ENCODE measurements at places on chromosomes 1 and 21.

DNA sequence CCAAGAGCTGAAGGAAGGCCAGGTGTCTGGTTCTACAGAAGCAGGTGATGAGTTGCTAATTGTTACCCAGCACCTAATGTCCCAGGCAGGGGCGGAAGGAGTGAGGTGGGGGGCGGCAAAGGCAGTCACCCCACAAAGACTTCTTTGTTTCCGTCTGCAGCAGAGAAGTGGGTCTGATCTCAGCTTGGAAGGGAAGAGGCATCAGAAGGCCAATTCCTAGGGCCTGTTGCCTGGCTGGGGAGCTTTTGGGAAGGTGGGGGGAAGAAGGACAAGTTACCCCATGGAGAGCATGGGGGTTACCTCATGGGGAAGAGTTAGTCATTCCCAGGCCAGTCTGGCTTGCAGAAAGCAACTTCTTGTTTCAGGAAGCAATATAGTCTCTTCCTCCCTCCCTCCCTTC, 10.9 kb downstream of the IGSF21 start:
- DNase-seq: no peak

- no peak for DNase-seq
These were observed 430.6 kb upstream of the DAB1 start for GRCh38 chr1:57854436-57854835.

GRCh38 chr1:190478149-190479049, 735 bp upstream of the BRINP3 start:
- peak; percentile 22 for DNase-seq

DNA sequence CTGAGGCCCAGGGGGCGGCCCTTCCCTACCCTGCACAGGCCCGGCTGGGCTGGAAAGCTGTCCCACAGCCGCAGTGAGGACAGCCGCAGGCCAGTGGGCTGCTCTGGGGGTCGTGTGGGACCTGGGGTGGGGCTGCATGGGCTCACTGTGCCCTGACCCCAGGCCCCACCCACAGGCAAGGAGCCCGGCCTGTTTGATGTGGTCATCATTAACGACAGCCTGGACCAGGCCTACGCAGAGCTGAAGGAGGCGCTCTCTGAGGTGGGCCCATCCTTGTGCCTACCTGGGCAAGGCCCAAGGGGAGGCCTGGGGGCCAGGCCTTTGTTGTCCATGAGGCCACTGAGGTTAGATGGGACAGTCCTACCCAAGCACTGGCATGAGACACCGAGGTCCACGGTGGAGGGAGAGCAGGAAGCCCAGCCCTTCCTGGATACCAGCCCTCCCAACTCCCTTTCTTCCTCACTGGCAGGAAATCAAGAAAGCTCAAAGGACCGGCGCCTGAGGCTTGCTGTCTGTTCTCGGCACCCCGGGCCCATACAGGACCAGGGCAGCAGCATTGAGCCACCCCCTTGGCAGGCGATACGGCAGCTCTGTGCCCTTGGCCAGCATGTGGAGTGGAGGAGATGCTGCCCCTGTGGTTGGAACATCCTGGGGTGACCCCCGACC, 1.4 kb upstream of the GJC2 start:
- no peak for DNase-seq

DNA sequence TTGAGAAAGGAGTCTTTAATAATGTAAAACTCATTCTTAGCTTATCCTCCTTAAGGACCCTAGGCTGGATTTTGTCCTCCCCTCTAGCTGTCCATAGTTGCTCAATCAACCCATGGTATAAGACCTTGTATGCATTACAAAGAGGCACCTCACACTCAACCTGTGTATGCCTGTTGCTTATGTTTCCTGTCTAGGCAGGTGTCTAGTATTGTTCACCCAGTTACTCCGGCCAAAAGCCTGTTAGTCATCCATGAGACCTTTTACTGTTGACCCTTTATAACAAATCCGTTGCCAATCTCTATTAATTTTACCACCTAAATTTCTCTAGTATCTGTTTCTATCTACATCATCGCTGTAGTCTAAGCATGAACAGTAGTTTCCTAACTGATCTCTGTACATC, 3.7 kb downstream of the LYPLAL1 start:
- no peak for DNase-seq

DNA sequence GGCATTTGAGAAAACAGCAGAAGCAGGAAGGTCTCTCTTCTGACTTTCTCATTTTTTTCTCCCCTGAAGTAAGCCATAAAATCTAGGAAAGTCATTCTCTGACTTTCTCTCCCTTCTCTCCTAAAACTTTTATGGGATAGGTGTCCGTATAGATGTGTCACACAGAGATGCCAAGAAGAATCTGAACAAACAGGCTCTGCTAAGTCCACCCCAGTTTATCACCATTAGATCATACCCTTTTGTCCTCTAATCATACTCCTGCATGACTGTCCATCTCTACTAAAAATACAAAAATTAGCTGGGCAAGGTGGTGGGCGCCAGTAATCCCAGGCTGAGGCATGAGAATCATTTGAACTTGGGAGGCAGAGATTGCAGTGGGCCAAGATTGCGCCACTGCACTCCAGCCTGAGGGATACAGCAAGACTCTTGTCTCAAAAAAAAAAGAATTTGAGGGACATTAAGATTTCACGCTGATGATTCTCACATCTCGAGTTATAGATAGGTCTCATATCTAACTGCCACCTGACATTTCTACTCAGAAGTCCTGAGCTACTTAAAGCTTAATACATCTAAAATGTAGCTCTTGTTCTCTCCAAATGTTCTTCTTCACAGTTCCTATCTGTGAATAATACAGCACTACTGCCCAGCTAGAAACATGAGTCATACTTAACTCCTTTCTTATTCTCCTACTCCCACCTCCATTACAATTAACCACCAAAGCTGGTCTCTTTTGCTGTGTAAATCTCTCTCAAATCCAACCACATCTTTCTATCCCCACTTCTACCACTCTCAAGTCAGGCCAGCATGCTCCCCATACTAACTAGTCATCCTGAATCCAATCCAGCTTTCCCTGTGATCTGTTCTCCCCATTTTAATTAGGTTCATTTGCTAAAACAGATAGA, 47.7 kb downstream of the ZNF644 start:
- no peak for DNase-seq

DNA sequence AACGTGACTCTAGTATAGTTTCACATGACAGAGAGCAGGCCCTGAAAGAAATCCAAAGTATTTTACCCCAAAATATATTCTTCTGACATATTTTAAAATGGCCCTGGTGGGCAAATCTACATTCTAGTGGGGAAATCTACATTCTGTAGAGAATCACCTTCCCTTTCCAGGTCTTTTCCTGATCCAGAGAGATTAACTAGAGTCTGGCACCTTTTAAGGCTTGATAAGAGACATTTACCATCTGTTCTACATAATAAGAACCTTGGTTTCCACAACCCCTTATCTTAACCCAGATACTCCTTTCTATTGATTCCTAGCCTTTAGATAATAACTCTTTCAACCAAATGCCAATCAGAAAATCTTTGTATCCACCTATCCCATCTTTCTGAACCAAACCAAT, 17.0 kb upstream of the L1TD1 start:
- DNase-seq: no peak

DNA sequence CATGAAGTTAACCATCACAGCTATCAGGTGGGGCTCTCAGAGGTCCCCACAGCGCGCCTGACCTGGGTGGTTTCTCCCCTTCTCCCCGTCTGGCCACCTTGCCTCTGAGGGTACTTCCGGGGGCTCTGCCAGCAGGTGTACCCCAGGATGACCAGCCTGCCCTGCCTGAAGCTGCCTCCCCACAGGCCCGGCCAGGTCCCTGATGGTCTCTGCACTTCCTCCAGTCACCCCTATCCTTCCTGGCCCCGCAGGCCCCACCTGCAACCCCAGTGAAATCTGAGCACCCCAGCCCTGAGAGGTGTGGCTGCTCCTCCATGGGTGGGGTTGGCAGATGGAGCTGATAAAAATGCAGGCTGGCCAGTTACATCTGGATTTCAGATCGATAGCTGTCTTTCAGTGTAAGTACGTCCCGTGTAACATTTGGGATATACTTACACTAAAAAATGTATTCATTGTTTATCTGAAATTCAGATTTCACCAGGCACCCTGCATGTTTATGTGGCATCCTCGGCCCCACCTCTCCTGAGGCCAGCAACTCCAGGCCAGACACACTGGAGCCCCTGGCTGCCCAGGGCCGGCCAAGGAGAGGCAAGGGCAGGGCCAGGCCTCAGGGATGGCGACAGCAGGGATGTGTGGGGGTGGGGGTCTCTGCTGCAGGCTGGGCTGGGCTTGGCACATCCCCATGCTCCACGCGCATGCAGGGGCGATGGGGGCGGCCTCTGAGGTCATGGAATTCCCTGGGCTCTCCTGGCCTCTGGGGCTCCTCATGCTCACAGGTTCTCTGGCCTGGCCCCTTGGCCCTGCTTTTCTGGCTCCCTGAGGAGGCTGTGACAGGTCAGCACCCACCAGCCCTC, 25.1 kb downstream of the LRRC3 start:
- no peak for DNase-seq

DNA sequence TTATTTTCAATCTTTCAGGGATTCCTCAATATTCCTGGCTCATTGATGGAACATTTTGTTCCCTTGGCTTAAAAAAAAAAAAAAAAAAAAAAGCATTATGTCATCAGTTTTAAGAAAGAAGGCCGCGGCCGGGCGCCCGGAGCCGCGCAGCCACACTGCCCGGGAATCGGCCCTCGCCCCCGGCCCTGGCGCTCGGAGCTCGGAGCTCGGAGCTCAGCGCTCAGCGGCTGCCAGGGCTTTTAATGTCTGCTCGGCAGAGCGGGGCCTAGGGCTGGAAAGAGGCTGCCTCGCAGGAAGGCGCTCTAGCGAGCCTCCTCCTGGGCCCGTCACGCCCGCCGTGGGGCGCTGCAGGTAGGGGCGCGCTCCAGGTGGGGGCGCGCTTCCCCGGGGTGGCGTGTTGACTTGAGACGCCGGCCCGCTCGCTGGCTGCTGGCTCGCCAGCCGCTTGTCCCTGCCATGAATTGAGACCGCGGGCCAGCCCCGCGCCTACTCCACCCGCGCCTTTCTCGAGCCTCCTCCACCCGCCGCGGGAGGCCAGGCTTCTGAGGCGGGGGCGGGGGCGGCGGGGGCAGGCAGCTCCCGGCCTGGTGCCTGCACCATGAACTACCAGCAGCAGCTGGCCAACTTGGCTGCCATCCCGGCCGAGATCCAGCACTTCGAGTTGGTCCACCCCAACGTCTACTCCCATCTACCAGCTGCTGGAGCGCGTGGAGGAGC, 5.4 kb upstream of the TDRD5 start:
- peak; percentile 65 for DNase-seq

- no peak for DNase-seq
These were observed 444 bp upstream of the MAP3K6 start for GRCh38 chr1:27367160-27367650.

DNA sequence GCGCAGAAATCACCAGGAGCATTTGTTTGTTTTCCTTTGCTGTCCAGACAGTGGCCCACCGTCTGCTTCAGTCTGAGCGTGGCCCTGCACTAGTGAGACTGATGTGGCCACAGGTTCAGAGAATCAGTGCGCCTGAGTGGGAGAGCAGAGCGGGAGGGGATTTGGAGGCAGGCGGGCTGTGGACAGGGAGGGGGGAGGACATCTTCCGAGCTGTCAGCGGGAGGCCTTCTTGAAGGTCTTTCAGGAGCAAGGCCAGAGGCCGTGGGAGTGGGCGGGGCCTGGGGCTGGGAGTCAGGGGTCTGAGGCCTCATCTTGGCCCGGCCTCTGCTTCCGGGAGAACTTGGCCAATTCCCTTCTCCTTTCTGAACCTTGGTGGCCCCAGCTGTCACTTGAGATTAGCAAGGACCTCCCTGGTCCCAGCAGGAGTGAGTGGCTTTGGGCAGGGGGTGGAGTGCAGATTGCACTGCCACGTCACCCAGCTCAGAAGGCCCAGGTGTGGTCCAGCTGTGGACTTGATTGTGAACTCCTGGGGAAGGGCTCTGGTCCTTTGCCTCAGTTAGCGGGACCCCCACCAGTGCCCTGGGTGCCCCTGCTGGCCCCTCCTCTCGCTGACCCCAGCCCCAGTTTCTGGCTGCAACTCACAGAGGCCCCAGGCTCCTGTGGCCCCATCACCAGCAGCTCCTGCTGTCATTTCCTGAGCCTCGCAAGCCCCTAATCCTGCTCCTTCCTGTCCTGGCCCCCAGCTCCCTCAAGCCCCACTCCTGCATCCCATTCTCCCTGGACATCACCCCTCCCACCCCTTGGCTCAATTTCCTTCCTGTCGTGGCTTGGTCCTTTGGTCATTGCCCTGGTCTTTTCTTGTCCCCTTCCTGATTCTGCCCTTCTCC, 8.4 kb downstream of the TNFRSF1B start:
- peak; percentile 65 for DNase-seq

DNA sequence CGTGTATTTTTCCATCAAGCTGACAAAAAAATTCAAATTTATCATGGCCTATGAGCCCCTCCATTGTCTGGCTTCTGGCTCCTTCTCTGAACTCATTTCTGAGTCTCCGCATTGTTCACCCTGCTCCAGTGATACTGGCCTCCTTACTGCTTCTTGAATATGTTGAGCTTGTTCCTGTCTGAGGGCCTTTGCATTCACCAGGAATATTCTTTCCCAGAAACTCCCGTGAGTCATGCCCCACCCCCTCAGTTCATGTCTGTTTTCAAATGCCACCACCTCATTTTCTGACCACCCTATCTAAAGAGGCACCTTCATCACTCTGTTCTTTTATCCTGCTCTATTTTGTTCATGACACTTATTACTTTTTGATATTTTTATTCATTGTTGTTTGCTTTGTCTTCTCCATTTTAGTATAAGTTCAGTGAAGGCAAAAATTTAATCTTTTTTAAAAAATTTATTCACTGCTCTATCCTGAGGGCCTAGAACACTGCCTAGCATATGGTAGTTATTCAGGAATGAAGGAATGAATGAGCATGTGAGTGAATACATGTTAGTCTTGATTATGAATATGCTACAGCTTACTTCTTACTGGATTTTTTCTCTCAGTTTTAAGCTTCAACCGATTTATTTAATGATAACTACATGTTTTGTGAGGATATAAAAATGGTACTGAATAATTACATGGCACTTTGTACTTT, 140.4 kb upstream of the C1orf105 start:
- DNase-seq: no peak

DNA sequence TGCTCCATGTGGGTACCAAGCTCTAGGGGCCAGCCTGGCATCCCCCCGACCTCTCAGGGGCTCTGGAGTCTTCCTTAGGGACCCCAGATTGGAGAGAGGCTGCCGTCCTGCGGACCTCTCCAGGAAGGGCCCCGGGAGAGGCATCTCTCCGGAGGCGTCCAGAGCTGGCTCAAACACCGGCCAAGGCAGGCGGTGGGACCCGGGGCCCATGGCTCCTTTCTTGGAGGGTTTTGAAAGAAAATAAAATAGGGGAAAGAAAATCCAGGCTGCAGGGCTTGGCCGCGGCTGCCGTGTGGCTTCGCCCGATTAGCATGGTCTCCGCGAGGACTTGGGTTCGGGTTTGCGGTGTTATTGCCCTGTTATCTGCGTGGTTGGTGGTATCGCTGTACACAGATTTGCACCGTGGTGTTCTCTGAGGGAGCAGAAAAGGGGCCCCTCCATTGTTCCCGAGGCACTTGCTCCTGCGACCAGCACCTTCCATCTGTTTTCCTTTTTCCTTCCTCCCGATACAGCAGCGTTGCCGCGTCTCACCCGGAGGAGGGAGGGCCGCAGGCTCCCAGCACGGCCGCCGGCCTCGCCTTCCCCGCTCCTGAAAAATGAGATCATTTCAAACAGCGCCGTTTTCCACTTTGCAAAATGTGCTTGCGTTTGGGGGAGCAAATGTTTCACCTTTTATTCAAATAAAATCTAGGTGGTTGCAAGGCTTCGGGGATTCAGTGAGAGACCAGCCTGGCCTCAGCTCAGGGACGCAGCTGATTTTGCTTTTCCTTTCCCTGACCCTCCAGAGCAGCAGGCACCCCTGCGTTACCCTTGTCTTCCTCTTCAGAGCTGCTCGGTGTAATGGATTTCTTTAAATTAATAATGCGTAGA, 86.3 kb downstream of the PRDM16 start:
- DNase-seq: no peak

- no peak for DNase-seq
These were observed 14.8 kb upstream of the DIP2A start for GRCh38 chr21:46443910-46444309.
